RPMI7951 (cell line): ENCODE measurements at places on chromosomes 4 and X. TPM values are rescaled to one million over a fixed set of nuclear protein-coding genes. Genes with fewer than 3 reads are reported as not detected.

Gene CSAG3
- total RNA-seq: 2.2 and 8.7 TPM in 2 replicates

Gene ADGRG2
- not detected in 2 replicates for total RNA-seq

Gene PIGA
- total RNA-seq: 20.7 and 23.1 TPM in 2 replicates

DNA sequence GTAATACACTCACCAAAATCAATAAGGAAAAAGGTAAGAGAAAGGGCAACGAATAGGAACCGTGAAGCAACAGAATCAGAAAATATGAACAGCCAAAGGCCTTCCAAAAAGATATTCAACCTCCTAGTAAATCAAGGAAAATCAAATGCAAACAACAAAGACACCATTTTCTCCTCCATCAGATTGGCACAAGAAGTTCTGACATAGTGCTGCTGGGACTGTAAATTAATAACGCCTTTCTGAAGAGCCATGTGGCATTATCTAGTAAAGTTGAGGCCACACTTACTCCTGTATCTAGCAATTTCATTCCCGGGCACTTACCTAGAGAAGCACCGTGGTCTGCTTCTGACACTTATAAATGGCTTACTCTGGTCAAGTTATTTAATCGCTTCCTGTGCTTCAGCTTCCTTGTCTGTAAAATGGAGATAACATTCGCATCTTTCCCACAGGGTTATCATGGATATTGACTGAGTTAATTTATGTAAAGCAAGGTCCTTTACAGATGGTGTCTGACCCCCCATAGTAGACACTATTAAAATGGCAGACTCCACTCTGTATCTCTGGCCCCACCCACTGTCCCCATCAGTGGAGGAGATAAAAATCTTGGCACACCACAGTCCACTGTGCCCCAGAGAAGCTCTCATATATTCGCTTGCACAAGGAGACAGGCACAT, 20.5 kb upstream of the ENPP6 start:
- DNase-seq: no peak

- DNase-seq: no peak
These were observed 239.9 kb downstream of the GASK1B start for GRCh38 chr4:157932936-157933335.

GRCh38 chr4:161655148-161655547, 508.7 kb downstream of the FSTL5 start:
- DNase-seq: no peak

DNA sequence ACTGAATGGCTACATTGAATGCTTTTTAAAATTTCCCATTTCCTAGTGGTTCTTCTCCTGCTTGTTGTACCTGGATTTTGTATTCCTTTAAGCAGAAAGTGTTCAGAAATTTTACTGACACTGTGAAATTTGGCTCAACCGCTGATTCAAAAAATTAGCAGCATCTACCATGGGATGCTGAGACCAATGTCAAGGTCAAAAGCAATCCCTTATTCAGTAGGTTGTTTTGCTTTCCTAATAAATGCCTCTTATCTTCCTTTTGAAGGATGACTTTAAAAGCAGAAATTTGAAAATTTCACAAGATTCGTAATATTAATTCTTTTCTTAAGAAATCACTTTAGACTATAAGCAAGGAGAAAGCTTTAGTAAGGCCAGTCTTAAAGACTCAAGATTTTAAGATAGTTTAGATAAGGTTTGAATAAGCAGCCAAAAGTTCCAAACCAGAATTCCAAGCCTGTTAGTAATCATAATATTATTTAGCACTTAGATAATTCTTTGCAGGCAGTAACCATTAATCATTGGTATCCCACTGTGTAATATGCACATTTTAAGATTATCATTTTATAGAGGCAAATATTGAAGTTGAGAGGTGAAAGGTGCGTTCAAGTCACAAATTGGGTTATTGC, 508.8 kb downstream of the ANKRD50 start:
- peak; percentile 22 for DNase-seq

DNA sequence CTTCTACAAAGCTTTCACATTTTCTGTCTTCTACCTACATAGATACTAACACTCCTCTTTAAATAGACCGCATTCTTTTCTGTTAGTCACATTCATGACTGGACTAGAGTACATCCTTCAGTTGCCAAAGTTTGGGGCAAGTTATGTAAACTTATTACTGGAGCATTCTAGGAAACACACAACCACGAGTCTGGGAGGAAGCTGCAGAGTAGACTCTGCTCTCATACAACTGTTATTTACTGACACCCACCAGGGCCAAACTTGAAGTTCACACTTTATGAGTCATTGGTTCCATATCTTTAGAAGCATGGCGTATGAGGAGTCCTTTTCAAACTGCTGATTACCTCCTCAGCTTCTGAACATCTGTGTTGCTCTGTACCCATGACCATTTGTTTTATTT, 87.0 kb downstream of the RNF150 start:
- DNase-seq: peak; percentile 57

- DNase-seq: no peak
These were observed 259.0 kb upstream of the TRPC5 start for GRCh38 chrX:112341598-112341997.

DNA sequence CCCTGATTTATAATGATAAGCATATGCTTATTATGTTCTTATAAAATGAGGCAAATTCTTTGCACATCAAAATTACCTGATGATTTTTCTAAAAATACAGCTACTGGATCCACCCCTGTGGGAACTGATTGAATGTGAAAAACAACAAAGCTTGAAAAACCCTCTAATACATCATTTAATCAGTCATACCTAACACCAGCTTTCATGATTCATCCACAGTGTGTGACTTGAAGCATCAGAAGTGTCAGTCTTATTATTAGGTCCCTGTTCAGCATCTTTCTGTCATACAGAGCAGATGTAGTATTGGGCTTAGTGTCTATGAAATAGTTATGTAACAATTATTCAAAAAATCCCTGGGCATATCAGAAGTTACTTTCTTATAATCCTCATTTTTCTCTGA, 671.3 kb upstream of the GALNT7 start:
- no peak for DNase-seq

- DNase-seq: no peak
These were observed 22.9 kb downstream of the KCTD8 start for GRCh38 chr4:44425614-44426208.

- no peak for DNase-seq
These were observed 208.6 kb upstream of the SFRP2 start for GRCh38 chr4:153997516-153997915.

DNA sequence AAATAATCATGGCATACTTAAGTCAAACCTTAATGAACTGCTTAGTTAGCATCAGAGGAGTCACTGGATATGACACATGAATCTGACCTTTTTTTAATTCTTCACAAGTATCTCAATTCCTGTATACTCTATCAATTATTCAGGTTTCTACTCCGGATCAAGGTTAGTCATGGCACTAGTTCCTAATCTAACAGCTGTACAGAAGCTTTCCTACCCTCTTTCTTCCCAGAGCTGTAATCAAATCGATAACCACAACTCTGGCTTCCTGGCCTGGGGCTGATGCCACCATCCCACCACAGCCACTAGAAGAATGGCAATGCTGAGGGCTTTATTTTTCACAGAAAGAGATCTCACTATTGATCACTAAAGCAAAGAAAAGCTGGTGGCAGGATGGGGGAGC, 718.5 kb downstream of the SMARCA1 start:
- DNase-seq: no peak

DNA sequence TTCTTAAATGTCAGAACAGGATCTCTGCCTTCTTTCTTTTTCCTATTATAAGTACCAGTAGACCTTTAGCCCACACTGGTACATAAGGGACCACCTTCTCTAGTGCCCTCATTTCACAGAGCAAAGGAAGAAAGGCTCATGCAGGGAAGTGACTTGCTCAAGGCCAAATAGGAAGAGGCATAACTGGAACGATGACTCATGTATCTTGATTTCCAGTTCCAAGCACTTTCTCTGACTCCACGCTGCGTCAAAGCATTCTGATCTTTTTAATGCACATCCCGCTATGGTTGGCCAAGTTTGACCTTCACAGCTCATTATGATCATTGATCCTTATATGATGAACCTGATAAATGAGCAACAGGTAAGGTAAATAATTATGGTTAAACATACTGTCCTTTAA, 542.0 kb downstream of the GBA3 start:
- peak; percentile 49 for DNase-seq

DNA sequence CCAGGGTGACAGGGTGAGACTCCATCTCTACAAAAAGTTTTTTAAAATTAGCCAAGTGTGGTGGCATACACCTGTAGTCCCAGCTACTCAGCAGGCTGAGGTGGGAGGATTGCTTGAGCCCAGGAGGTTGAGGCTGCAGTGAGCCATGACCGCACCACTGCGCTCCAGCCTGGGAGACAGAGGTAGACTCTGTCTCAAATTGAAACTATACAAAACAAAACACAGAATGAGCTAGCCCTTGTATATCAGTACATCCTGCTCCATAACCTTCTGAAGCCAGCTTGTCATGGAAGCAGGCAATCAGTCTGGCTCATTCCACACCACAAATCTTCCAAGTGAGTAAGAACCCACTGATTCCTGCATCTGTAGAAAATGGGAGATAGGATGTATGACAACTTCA, 49.0 kb downstream of the CD99L2 start:
- no peak for DNase-seq
